NCI-H1092 (cell line): ENCODE measurements at places on chromosomes 5 and 9.

DNA sequence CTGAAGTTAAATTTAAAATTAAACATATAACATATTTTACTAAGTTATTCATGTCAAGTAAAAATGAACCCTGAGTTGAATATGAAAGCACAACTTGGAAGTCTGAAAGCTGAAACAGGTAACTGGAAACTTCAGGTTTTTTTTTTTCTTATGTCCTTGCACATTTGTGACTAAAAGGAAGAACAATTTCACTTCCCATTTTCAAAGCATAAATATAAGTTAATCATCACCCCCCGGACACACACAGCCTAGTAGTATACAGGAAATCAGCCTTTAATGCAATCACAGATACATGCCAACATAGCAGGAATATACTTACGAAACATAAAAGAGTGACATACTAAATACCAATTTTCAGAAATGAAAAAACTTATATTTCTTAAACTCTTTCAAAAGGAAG lies 225.9 kb downstream of the RFX3 start:
- no peak for DNase-seq

DNA sequence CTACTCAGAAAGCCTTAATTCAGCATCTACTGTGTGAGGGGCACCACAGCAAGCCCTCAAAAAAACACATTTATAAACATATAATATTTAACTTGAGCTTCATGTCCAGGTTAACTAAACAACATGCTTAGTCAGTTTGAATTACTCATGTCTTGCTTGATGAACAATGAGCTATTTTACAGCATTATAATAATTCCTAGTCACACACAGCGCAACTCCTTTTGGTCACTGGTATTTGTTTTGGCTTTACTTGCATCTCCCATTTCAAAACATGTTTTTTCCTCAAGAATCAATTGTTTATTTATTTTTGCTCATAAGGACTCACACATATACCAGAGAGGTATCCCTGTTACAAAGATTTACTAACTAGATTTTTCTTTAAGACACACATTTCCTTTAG lies 616.7 kb upstream of the DAB2 start:
- no peak for DNase-seq

- no peak for DNase-seq
Observed at GRCh38 chr5:82753374-82753773, 323.8 kb downstream of the TMEM167A start.

DNA sequence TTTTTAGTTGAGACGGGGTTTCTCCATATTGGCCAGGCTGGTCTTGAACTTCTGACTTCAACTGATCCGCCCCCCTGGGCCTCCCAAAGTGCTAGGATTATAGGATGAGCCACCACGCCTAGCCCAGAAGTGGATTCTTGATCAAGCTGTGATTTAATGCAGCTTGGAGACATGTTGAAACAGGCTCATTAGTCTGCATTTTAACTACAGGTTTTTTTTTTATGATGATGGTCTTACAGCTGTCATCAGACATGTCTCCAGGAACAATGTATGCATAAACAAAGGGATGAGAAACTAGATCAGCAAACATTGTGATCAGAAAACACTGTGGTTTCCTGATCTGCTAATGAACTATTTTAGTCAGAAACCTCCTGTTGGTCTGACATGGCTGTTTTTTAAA lies 30.0 kb upstream of the PLPP1 start:
- DNase-seq, result no peak

- DNase-seq, result no peak
Observed at GRCh38 chr9:75431375-75431774, 343.1 kb downstream of the OSTF1 start.

DNA sequence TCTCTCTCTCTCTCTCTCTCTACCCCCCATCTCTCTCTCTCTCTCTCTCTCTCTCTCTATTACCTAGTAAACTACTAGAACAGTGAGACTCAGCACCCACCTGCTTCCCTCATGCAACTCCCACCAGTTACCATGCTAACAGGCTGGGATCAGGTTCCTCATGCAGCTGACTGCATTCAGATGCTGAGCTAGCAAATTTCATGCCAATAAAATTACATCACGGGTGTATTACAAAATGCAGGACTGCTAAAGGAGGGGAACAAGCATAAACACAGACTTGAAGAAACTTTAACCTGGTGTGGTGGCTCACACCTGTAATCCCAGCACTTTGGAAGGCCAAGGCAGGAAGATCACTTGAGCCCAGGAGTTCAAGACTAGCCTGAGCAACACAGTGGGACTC lies 76.0 kb downstream of the CEMIP2 start:
- DNase-seq, result no peak

DNA sequence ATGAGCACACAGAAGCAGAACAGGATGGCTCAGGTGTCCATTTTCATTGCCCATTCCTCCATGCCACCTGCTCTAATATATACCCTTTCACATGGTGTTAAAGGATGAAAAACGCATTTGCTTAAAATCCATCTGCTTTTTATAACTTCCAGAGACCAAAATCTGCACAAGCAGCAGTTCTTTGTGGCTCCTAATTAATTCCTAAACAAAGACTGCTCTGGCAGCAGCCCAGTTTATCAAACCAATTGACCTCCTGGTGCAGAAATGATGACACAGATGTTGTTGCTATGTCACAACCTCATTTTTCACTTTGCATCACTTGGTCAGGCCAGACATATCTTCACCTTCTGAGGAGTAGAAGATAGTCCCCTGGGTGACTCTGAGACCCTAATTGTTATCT lies 141.2 kb downstream of the ASTN2 start:
- no peak for DNase-seq

- no peak for DNase-seq
Observed at GRCh38 chr5:143213231-143213850, 190.1 kb downstream of the NR3C1 start.

DNA sequence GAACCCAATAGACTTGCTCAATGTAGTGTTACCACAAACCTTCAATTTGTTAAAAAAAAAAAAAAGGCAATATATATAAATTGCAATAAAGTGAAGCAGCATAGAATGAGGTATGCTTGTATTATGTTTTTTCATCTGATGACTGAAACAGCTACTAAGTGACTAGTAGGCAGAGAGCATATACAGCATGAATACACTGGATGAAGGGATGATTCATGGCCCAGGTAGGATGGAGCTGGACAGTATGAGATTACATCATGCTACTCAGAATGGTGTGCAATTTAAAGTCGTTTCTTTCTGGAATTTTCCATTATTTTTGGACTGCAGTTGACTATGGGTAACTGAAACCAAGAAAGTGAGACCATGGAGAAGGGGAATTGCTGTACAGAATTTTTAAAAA lies 161.2 kb downstream of the GNA14 start:
- DNase-seq, result no peak

GRCh38 chr9:134533850-134534588 lies 107.6 kb upstream of the COL5A1 start:
- no peak for DNase-seq

DNA sequence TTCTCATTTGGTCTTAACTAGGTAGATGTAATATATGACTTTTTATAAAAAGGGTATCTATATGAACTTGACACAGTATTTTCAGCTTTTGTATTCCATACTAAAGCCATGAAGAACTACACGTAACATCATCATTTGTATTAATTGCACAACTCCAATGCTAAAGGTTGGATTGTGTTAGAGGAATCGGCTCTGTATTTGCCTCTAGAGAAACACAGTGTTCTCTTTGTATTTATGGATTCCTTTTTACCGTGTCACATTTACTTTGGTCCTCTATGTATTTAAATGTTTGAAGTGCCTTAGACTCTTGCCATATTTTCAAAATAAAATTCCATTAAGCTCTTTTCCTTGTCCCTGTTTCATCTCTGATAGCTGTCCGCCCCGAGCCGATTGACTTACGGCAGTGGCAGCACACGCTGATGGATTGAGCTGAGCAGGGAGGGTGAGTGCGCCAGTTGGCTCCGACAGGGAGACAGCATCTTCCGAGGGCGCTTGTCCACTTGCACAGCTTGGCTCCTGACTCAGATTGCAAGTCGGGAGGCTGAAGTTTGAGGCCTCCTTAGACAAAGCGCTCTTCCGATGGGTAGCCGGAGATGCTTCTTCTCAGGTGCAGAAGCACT lies 95.6 kb upstream of the DMRT1 start:
- DNase-seq, result no peak

DNA sequence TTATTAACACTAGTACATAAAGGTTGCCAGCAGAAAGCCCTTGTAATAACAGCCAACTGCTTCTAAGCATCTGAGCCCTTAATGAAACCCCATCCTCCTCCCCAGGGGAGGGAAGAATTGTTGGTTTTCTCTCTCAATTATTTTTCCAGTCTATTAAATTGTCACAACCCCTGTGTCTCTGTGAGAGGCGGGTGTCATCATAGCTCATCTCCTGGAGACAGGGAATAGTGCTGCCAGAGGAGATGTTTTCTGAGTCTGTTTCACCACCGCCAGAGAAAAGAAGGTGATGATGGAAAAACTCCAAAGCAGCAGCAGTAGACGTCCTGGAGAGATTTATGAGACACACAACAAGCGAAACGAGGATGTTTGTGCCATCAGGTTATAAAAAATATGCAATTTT lies 271.1 kb upstream of the NMUR2 start:
- DNase-seq, result no peak

- no peak for DNase-seq
Observed at GRCh38 chr9:74414325-74414724, 82.8 kb upstream of the RORB start.

DNA sequence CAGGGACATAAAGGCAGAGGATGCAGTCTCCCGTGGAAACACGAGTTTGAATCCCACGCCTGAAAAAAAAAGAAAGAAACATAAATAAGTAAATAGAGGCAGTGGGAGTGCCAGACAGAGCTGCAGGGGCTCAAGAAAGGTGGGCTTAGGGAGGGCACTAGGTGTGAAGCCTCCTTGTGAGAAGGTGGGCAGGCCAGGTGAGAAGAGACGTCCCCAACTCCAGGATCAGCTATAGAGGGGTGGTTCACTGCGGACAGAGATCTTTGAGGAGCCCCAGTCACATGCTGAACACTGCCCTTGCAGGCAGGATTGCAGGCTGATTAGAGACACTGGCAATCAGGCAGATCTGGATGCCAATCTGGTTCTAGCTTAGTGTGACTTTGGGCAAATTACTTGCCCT lies 172.1 kb downstream of the RGS3 start:
- DNase-seq, result no peak

DNA sequence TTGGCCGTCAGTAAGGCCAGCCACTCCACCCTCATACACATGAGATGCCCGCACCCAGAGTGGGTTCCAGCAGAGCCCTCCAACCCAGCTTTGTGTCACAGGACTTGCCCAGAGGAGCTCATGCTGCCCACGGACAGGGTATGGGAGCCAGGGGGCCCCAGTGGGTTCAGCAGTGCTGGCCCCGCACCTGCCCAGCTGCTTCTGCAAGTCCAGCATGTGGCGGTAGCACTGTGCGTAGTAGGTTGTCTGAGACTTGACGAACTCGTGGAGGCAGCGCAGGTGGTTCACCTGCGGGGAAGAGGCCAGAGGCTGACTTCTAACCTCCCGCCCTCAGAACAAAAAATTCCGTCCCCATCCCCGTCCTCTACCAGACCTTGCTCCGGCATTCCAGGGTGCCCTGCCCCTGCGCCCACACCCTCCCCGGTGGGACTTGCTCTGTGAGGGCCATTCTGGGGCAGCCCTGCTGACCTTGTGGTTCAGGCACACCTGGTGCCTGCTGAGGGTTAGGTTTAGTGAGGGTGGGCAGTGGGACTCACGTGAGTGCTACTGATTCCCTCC lies 18.5 kb downstream of the SH3GLB2 start:
- no peak for DNase-seq

DNA sequence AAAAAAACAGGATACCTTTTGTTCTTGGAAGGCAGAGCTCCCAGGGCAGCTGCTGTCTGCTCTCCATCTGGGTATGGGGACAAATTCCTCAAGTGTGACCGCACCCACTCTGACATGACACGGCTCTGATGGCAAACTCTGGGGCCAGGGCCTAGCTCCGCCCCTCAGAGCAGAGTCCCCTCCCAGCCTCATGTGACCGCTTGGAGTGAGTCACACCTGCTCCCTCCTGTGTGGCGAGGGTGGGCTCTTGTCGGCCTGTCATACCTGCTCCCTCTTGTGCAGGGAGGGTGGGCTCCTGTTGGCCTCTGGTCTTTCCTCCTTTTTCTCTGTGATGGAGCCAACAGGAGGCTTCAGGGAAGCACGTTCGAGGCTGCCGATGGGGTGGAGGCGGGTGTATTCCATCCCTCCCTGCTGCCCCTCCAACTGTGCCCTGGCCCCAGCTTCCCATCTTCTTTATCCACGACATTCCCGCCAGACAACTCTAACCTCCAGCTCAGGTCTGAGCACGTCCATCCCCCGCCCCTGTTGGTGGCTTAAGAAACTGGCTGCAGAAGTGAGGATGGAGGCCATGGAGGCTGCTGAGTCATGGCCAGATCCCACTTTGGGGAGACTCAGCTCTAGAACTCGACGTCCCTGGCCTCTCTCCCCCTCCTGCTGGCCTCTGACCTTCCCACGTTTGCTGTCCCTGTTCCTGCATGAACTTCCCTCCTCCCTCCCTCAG lies 65.3 kb downstream of the OLFM1 start:
- DNase-seq, result no peak

DNA sequence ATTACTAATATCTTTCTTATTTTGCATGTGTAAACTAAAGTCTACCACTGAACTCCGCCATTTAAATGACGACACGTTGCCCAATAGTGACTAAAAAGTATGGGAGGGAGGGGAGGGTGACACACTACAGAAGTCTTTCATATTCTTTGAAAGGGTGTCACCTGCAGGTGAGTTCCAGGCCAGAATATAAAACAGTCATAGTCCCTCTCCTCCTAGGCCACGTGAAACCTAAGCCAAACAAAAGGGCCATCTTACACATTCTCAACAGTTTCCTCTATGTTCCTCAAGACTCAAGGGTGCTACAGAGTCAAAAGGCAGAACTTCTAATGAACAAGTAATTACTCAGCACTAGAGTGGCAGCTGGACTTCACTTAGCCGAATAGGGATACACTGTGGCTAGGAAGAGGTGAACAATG lies 6.4 kb downstream of the CEMIP2 start:
- DNase-seq, result no peak

- DNase-seq, result no peak
Observed at GRCh38 chr5:150077060-150077459, 9.3 kb downstream of the CSF1R start.

DNA sequence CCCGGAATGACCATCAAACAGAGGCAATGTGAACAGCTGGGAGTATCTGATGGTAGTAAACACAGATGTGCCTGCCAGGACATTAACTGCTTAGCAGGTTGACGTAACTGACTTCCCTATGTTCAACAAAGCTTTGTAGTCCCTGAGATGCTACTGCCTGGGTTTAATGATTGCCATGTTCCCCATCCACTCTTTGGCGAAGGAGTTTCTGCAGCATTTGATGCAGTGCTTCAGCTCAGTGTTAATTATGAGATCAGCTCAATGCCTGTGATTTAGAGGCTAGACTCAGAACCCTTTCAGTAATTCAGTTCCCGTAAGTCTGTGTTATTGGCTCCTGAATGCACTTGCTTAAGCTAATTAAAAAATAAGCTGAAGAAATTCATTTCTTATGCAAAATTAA lies 547.3 kb upstream of the ZNF608 start:
- DNase-seq, result no peak

GRCh38 chr9:136978073-136978864 lies 965 bp downstream of the PTGDS start:
- no peak for DNase-seq

GRCh38 chr9:82021198-82021597 lies 32.6 kb downstream of the SPATA31D1 start:
- no peak for DNase-seq
